Stimulated activated CD8-positive, alpha-beta memory T cell treated with anti-CD3 and anti-CD28 coated beads, Interleukin-4, amount 100 ng/mL, for 4 hours (primary cell): ENCODE measurements at places on chromosomes 16 and 17.

DNA sequence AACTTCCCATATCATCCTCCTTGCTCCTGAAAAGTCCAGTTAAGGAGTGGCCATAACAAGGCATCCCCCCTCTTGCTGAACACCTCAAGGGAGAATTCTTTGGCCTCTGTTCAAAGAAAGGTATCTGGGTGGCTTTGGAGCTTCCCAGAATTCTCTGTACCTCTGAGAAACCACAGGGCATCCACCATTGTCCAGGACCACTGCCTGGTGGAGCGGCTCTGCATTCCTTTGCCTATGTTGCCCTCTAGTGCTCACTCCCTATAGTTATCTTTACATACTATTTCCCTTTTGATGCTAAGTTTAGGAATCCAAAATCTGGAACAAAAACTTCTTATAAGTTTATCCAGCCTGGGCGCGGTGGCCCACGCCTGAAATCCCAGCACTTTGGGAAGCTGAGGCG is 30.3 kb downstream of the CHD9NB start:
- DNase-seq: no peak

GRCh38 chr16:70611224-70611598 is 35.1 kb upstream of the IL34 start:
- no peak for DNase-seq

DNA sequence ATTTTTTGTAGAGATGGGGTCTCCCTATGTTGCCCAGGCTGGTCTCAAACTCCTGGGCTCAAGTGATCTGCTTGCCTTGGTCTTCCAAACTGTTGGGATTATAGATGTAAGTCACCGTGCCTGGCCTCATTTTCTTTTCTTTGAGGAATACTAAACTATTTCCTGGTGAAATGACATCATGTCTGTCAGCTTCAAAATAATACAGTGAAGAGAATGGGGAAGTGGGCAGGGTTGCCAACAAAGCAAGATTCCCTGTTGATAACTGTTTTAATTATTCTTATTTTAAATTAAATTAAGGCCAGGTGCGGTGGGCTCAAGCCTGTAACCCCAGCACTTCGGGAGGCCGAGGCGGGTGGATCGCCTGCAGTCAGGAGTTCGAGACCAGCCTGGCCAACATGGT is 21.1 kb downstream of the PIPOX start:
- DNase-seq: no peak

DNA sequence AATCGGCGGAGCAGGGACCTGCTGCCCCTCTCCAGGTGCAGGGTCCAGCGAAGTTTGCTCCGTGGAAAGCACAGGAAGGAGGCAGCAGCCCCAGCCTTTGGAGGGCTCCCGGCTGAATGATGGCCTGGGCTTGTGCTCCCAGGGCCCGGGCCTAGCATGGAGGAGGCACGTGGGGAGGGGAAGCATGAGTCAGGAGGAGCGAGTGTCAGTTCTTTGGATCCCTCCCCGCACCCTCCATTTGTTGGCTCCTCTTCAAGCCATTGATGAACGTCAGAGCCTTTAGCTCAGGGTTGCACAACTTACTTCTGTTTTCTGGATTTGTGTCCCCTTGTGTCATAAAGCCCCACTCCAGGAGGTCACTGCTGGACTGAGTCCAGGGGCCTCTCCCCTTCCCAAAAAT is 25.8 kb downstream of the TTYH2 start:
- no peak for DNase-seq

GRCh38 chr16:3951861-3952736 is 71.6 kb upstream of the CREBBP start:
- no peak for DNase-seq

- no peak for DNase-seq
These were observed 337.1 kb downstream of the CNTNAP4 start for GRCh38 chr16:76614269-76614668.

DNA sequence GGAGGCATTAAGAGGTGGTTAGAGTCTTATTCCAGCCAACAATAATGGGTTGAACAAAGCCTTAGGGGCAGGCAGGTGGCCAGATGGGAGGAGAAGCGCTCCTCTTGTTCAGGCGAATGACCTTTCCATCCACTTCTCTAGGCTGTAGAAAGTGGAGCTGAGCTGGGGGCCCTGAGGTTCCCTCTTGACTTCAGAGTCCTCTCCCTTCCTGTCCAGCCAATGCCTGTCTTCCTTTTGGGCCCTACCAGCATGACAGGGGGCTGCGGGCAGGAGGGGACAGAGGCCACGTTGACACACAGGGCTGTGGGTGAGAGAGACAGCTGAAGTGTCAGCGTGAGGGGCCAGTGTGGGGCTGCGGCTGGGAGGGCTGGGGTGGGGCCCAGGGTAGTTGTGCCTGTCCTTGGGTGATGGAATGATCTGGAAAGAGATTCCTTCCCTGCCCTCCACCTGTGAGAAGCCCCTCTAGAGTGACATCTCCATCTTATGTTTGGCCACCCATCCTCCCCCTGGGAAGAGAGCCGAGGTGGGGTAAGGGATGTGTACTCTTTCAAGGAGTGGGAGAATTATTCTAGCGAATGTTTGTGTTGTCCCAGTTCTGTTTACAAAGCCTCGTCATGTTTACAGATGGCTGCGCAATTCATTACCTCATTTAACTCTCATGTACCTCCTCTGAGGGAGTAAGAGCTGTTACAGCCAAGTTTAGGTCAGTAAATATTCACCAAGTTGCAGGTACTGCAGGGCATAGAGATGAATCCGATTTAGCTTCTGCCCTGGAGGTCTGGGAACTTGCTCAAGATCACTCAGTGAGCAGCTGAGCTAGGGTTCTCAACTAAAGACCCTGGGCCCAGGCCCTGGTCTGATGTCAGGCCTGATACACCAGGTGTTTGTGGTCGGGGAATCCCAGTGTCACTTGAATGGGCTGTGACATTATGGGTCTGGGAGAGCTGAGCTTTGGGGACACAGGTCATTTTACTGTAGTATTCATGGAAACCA is 3.3 kb downstream of the ERBB2 start:
- DNase-seq: no peak
